ENCODE measurements at places on chromosomes 2 and 18.

DNA sequence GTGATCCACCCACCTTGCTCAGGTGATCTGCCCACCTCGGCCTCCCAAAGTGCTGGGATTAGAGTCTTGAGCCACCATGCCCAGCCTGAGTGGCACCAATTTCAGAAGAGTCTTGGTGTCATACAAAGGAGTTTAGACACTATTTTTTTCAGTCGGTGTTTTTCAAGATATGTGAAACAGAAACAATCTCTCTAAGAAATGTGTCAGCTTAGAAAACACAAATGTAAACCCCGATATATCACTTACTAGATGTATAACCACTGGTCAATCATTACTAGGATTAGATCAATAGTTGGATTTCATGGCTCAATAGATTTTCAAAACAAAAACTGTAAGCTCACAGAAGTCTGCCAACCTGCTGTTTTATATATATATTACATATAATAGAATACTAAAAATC is 67.2 kb upstream of the FRZB start:
- H3K27me3 ChIP-seq = peaks cover 2% of the 10 kb centered on the region
- no peaks in the 10 kb centered on the region for H3K4me1 ChIP-seq
- no peak overlapping the region for H3K4me3 ChIP-seq

DNA sequence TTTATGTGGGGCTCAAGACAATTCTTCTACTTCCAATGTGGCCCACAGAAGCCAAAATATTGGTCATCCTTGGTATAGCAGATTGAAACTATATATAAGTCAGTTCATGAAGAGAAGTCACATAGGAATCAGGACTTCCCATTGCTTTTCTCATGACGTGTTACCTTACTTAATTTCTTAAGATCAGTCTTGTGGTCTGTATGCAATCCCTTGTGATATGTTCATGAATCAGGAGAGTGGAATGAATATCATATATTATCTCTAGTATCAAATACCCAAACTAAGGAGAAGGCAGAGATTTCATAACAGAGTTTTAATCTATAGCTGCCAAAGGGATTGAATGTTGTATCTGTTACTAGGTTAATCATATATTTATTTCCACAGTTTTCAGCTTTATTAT is 1390.4 kb downstream of the SUCLG1 start:
- DNase-seq = no peak
- no peaks in the 10 kb centered on the region for H3K27me3 ChIP-seq
- H3K36me3 ChIP-seq = no peaks in the 10 kb centered on the region
- H3K4me3 ChIP-seq = no peak overlapping the region
- no peak overlapping the region for H3K27ac ChIP-seq

GRCh38 chr2:144666032-144666431 is 146.1 kb upstream of the ZEB2 start:
- H3K27ac ChIP-seq = peak overlapping the region; percentile 1
- peaks cover 6% of the 10 kb centered on the region for H3K36me3 ChIP-seq
- no peaks in the 10 kb centered on the region for H3K27me3 ChIP-seq
- peaks cover 38% of the 10 kb centered on the region for H3K4me1 ChIP-seq

- no peaks in the 10 kb centered on the region for H3K36me3 ChIP-seq
- H3K27me3 ChIP-seq = peaks cover 28% of the 10 kb centered on the region
- no peaks in the 10 kb centered on the region for H3K4me1 ChIP-seq
- H3K4me3 ChIP-seq = no peak overlapping the region
Measured at GRCh38 chr2:88845772-88846661, 154.5 kb downstream of the RPIA start.

GRCh38 chr2:30232801-30233130 is 1.4 kb downstream of the LBH start:
- DNase-seq = no peak
- H3K36me3 ChIP-seq = peaks cover 19% of the 10 kb centered on the region
- no peaks in the 10 kb centered on the region for H3K27me3 ChIP-seq
- peak overlapping the region; percentile 81 for H3K27ac ChIP-seq
- peak overlapping the region; percentile 95 for H3K4me3 ChIP-seq
- H3K4me1 ChIP-seq = peaks cover 62% of the 10 kb centered on the region

DNA sequence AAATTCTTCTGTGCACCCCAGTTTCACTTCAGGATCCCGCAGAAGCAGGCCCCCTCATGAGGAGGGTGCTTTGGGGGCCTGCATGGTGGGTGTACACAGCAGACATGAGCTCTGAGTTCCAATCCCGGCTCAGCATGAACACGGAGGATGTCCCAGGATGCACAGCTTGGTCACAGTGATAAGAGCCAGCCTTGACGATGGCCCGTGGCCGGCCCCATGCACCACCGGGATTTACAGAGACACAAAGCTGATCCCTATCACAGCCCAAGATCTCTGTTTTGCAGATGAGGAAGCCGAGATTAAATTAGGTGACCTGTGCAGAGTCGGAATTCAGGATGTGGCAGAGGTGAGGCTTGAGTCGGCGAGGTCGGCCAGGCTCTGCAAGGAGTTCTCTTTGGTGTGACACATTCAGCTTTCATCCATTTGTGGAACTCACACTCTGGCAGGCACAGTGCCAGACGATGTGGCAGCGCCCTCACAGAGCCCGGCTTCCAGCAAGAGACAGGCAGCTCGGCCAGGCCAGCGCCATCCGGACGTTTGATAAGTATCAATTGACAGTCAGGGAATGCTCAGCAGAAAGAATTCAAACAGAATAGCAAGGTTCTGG is 456.3 kb upstream of the MYT1L start:
- no peak for DNase-seq
- no peak overlapping the region for H3K4me3 ChIP-seq
- H3K27ac ChIP-seq = no peak overlapping the region
- no peaks in the 10 kb centered on the region for H3K27me3 ChIP-seq

DNA sequence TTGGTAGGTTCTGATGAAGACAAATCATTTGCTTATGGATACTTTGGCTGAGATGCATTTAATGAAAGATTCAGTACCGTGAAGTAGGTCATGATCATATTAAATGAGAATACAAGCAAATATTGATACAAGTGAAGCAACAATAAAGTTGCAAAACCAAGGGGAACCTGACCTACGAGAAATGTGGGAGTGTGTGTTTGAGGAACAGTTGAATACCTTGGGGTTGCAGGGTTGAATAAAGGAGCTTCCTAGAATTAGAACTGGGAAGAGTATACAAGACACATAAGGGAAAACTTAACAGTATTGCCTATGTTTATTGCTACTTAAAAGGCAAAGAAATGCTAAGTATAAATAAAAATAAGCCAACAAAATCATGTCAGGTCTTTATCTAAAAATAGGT is 702.9 kb downstream of the ERBB4 start:
- no peaks in the 10 kb centered on the region for H3K27me3 ChIP-seq
- DNase-seq = no peak
- H3K4me1 ChIP-seq = no peaks in the 10 kb centered on the region
- no peaks in the 10 kb centered on the region for H3K36me3 ChIP-seq
- no peak overlapping the region for H3K4me3 ChIP-seq

DNA sequence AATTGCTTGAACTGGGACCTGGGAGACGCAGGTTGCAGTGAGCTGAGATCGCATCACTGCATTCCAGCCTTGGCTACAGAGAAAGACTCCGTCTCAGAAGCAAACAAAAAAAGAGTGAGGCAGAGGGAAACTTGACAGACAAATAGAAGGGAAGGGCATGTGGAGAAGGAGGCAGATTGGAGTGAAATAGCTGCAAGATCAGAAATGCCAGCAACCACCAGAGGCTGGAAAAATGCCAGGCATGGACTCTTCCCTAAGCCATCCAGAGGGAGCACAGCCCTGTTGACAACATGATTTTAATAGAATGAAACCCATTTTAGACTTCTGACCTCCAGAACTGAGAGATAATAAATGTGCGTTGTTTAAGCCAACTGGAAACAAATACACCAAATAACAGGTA is 447.2 kb upstream of the SPHKAP start:
- no peaks in the 10 kb centered on the region for H3K27me3 ChIP-seq
- no peak overlapping the region for H3K4me3 ChIP-seq
- H3K4me1 ChIP-seq = no peaks in the 10 kb centered on the region

DNA sequence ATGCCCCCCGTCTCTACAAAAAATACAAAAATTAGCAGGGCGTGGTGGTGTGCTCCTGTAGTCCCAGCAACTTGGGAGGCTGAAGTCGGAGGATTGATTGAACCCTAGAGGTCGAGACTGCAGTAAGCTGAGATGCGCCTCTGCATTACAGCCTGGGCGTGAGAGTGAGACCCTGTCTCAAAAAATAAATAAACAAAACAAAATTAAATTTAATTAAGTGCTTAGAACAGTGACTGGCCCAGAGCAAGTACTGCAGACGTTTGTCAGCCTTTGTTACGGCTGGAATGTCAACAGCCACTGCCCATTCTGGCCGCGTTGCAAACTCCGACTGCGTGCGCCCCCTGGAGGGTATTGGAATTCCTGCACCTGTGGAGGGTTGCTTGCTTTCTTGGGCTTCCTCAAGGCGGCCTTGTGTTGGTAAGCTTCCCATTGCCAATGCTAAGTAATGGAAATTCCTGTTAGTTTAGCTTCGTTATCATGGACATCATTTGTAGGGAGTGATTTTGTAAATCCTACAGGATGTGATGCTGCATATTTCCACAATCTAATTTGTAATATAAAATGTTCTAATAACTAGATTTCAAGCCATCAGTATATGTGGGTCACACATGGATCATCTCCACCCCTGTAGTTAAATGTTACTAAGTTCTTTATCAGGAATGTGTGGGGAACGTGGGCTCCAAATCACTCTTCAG is 15.9 kb upstream of the ATP6V1B1 start:
- H3K27ac ChIP-seq = no peak overlapping the region
- DNase-seq = peak; percentile 83
- no peaks in the 10 kb centered on the region for H3K36me3 ChIP-seq

GRCh38 chr18:6776188-6776587 is 46.7 kb downstream of the ARHGAP28 start:
- H3K27ac ChIP-seq = no peak overlapping the region
- no peak overlapping the region for H3K4me3 ChIP-seq
- H3K4me1 ChIP-seq = no peaks in the 10 kb centered on the region

DNA sequence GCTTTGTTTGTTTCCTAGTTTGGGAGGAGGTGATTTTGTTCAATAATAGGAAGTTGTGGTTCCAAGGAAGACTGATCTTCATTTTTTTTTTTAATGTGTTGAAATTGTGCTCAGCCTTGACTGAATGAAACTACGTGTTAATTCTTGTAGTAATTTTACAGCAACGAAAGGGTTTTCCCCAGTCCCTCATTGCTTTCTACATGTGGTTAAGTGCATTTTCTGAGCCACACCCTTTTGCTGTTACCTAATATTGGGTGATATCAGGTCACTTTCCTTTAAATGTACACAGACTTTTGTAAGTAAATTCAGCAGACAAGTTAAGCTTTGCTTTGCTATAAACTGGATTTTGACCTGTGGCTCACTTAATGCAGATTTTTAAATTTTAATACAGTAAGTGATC is 73.6 kb downstream of the OTX1 start:
- no peaks in the 10 kb centered on the region for H3K27me3 ChIP-seq
- DNase-seq = no peak
- no peak overlapping the region for H3K27ac ChIP-seq
- H3K4me1 ChIP-seq = no peaks in the 10 kb centered on the region

DNA sequence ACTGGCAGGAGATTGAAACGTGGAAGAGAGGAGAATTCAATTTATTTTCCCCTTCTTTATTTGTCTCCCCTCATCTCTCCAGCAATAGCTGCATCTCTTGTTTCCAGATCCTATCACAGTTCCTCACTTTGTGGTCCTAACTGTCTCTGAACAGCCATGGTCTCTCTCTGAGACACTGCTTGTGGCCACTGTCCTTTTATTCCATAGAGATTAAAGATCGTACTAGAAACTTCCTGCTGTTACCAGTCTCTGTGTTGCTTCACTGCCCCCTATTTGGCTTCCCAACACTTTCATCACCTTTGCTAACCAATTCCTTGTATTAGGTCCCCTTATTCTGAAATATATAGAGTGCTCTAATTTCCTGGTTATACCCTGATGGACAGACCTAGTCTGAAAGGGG is 48.9 kb upstream of the CAVIN2 start:
- H3K27ac ChIP-seq = no peak overlapping the region
- no peak for DNase-seq
- H3K4me3 ChIP-seq = no peak overlapping the region
- peaks cover 16% of the 10 kb centered on the region for H3K27me3 ChIP-seq
- no peaks in the 10 kb centered on the region for H3K4me1 ChIP-seq

- no peaks in the 10 kb centered on the region for H3K36me3 ChIP-seq
- DNase-seq = no peak
- no peaks in the 10 kb centered on the region for H3K4me1 ChIP-seq
- no peaks in the 10 kb centered on the region for H3K27me3 ChIP-seq
- no peak overlapping the region for H3K4me3 ChIP-seq
Measured at GRCh38 chr2:166092889-166093288, 34.9 kb downstream of the SCN1A start.

- H3K27ac ChIP-seq = no peak overlapping the region
- H3K4me3 ChIP-seq = no peak overlapping the region
- DNase-seq = no peak
- peaks cover 7% of the 10 kb centered on the region for H3K27me3 ChIP-seq
Measured at GRCh38 chr18:369224-370015, 101.6 kb upstream of the THOC1 start.

DNA sequence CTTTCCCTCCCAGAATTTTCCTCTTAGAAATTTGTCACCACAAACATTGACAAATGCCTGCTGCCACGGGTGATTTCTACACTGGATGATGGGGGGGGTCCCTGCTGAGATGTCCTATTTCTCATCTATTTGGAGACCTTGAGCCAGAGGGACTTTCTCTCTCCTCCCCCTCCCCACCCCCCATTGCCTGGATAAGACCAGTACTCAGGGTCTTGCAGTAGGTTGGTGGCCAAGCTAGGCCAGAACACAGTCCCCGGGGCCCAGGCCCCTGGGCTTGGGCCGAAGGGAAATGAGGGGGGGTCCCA is 560 bp upstream of the DUSP2 start:
- peak overlapping the region; percentile 91 for H3K27ac ChIP-seq
- H3K4me1 ChIP-seq = peaks cover 39% of the 10 kb centered on the region
- H3K36me3 ChIP-seq = no peaks in the 10 kb centered on the region
- H3K27me3 ChIP-seq = no peaks in the 10 kb centered on the region
- DNase-seq = no peak

- DNase-seq = no peak
- no peaks in the 10 kb centered on the region for H3K4me1 ChIP-seq
Measured at GRCh38 chr2:118865106-118865505, 17.7 kb upstream of the EN1 start.

GRCh38 chr2:192126426-192126825 is 68.3 kb downstream of the TMEFF2 start:
- H3K27ac ChIP-seq = no peak overlapping the region
- no peak for DNase-seq
- peaks cover 5% of the 10 kb centered on the region for H3K27me3 ChIP-seq
- no peaks in the 10 kb centered on the region for H3K4me1 ChIP-seq
- no peaks in the 10 kb centered on the region for H3K36me3 ChIP-seq

DNA sequence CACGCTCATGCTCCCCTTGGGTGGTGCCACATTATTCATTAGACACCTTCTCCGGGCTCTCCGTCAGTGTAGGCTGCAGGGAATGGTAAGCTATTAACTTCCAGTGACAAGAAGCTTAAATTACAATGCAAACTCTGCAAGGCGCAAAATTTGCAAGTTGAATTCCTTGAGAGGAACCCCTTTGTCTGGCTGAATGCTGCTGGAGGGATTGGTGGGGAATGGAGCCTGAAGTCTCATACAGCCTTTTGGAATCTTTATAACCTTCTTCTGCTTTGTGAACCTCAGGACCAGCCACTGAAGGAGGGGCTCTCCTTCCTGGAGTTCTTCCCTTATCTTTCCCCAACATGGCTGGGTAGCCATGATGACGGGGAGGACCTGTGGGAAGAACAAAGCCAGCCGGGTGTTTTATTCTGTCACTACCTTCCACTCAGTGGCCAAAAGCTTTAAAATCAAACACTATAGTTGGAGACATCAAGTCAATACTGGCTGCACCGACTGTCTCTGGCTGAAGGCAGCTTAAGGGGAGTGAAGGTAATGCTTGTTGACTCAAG is 220.9 kb upstream of the EPHA4 start:
- H3K27me3 ChIP-seq = no peaks in the 10 kb centered on the region
- no peak overlapping the region for H3K27ac ChIP-seq
- no peak overlapping the region for H3K4me3 ChIP-seq
- H3K36me3 ChIP-seq = no peaks in the 10 kb centered on the region
- DNase-seq = no peak
